ENCODE measurements at places on chromosomes 3 and 15. TPM values are rescaled to one million over a fixed set of nuclear protein-coding genes. Genes with fewer than 3 reads are reported as not detected.

OSBPL10 gene
- 9.5 TPM for total RNA-seq

LRRIQ4 gene
- not detected for total RNA-seq

- H3K4me1 ChIP-seq, result no peaks in the 10 kb centered on the region
- no peak overlapping the region for H3K4me3 ChIP-seq
- peaks cover 30% of the 10 kb centered on the region for H3K36me3 ChIP-seq
- no peaks in the 10 kb centered on the region for H3K27me3 ChIP-seq
Observed at GRCh38 chr3:183085634-183086390, 13.5 kb downstream of the MCCC1 start.

GRCh38 chr3:77052051-77052501, 12.2 kb downstream of the ROBO2 start:
- H3K36me3 ChIP-seq, result no peaks in the 10 kb centered on the region

OIP5 gene
- 4.1 TPM for total RNA-seq

CHRM5 gene
- total RNA-seq, result under 0.01 TPM

SST gene
- not detected for total RNA-seq

DNA sequence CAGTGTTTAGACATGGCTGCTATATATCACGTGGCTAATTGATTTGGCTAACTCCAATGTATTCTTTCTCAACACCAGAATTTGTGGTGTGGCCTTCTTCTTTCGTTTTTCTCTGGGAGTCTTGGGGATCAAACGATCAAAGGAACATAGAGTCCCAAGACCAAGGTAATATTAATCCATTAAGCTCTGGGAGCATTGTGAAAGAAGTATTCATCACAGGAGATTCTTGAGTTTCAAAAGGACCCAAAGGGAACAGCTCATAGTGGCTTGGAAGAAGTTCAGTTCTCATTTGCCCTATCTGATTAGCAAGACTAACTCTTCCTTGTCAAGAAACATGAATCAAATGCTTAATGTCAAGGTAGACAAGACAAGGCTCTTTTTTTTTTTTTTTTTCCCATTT, 32.9 kb upstream of the TICRR start:
- H3K27ac ChIP-seq, result no peak overlapping the region
- H3K4me3 ChIP-seq, result no peak overlapping the region
- DNase-seq, result no peak

VGLL3 gene
- total RNA-seq, result 97.3 TPM

DNA sequence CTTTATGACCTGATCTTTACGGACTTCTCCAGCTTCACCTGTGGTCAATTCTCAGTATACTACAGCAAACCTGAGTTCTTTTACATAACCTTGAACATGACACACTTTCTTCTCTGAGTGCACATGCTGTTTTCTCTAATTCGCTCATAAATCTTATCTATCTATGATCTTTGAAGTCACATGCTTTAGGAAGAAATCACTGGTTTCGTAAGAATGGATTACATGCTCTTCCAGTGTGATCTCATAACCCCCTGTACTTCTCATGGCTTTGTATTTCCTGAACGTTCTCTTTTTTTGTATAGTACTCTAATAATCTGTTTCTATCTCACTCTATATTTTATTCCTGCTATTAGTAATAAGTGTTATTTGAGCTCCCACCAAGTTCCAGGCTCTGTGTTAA, 1165.2 kb downstream of the TBL1XR1 start:
- H3K4me1 ChIP-seq, result no peaks in the 10 kb centered on the region
- no peak overlapping the region for H3K4me3 ChIP-seq
- no peaks in the 10 kb centered on the region for H3K27me3 ChIP-seq
- peak; percentile 12 for DNase-seq

ECE2 gene
- total RNA-seq, result not detected

KLHL24 gene
- 25.6 TPM for total RNA-seq

- no peaks in the 10 kb centered on the region for H3K27me3 ChIP-seq
- H3K36me3 ChIP-seq, result no peaks in the 10 kb centered on the region
- H3K4me3 ChIP-seq, result no peak overlapping the region
Observed at GRCh38 chr3:151926956-151927355, 53.5 kb downstream of the SUCNR1 start.

LYZL4 gene
- total RNA-seq, result not detected

DNA sequence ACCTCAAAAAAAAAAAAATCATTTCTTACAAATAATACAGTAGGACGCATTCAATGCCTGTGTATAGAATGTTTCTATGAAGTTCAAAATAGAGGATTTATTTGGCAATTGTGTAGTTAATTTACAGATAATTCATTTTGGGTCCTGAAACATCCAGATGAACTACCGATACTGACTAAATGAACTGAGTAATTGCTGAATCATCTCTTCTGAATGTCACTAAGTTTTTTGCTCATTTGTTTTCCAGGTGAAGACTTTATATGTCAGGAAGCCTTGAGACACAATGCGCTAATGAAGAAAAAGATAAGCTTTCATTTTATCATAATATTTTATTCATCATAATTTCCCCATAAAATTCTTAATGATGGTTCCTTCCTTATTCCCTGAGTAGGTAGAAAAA, 39.7 kb downstream of the PCOLCE2 start:
- no peak overlapping the region for H3K4me3 ChIP-seq
- peaks cover 7% of the 10 kb centered on the region for H3K27me3 ChIP-seq
- H3K36me3 ChIP-seq, result no peaks in the 10 kb centered on the region

- H3K4me3 ChIP-seq, result no peak overlapping the region
- H3K36me3 ChIP-seq, result no peaks in the 10 kb centered on the region
Observed at GRCh38 chr3:36397841-36398240, 17.5 kb downstream of the STAC start.

DNA sequence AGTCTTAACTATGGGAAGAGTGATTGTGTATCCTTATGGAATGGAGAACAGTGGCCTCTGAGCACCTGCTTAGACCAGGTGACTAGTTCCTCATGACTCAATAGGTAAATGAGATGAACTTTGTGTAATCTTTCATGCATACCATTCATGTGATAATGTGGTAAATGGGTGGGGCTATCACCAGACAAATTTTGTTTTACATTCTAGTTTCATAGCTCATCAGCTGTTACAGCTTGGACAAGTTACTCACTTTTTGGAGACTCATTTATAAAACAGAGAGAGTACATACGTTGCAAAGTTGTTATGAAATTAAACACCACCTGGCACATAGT, 103.7 kb upstream of the TGFBR2 start:
- H3K4me1 ChIP-seq, result peaks cover 4% of the 10 kb centered on the region
- H3K27ac ChIP-seq, result no peak overlapping the region
- DNase-seq, result peak; percentile 76
- H3K4me3 ChIP-seq, result no peak overlapping the region
- no peaks in the 10 kb centered on the region for H3K36me3 ChIP-seq

SLC27A2 gene
- total RNA-seq, result not detected

CAV3 gene
- 0.36 TPM for total RNA-seq

EPHA3 gene
- total RNA-seq, result 0.18 TPM

DNA sequence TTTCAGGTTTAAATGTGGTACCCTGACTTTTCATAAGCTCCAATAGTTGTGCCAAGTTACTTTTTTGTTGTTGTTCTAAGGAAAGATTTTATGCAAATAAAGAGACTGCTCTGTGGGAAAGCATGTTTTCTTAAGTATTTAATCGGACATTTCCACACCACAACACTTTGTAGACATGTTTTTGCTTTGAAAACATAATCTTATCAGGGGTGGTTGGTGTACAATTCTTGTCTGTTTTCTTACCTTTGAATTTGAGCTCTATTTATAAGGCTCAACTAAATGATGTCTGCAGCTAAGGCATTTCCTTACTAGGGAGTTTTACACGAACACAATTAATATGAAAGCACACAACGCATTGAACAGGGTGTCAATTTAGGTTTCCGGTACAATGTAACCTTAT, 81.5 kb upstream of the CDIN1 start:
- H3K36me3 ChIP-seq, result no peaks in the 10 kb centered on the region
- H3K27ac ChIP-seq, result no peak overlapping the region
- H3K27me3 ChIP-seq, result no peaks in the 10 kb centered on the region
- H3K4me3 ChIP-seq, result no peak overlapping the region
- peaks cover 4% of the 10 kb centered on the region for H3K4me1 ChIP-seq
- DNase-seq, result no peak

- no peaks in the 10 kb centered on the region for H3K4me1 ChIP-seq
- DNase-seq, result no peak
- H3K4me3 ChIP-seq, result no peak overlapping the region
- H3K27ac ChIP-seq, result no peak overlapping the region
- H3K36me3 ChIP-seq, result no peaks in the 10 kb centered on the region
Observed at GRCh38 chr3:157868946-157869345, 237.3 kb downstream of the SHOX2 start.
